ENCODE measurements at places on chromosomes 16 and 17. TPM values are rescaled to one million over a fixed set of nuclear protein-coding genes. Genes with fewer than 3 reads are reported as not detected.

The MYOCD gene
- total RNA-seq: not detected

DNA sequence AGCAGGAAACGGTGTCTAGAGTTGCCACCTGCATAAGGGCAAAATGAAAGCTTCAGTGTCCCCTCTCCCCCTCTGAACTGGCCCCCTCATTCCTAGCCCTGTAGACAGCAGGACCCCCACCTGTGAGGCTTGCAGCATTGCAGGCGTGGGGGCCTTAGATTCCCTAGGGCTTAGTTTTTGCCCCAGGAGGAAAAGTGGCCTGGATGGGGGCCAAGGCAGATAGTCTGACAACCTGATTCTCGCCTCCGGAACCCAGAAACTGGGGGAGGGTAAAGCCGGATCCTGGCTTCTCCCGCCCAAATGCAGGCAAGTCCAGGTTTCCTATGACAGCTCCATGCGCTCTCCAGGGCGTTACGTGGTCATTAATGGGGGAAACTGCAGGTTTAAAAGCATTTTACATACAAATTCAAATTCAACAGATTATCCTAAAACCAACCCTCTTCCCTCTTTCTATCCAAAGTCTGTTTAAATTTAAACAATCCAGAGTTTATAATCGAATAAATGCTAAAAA, 678 bp upstream of the HOXB6 start:
- peak; percentile 36 for DNase-seq

The ANKFN1 gene
- not detected for total RNA-seq

DNA sequence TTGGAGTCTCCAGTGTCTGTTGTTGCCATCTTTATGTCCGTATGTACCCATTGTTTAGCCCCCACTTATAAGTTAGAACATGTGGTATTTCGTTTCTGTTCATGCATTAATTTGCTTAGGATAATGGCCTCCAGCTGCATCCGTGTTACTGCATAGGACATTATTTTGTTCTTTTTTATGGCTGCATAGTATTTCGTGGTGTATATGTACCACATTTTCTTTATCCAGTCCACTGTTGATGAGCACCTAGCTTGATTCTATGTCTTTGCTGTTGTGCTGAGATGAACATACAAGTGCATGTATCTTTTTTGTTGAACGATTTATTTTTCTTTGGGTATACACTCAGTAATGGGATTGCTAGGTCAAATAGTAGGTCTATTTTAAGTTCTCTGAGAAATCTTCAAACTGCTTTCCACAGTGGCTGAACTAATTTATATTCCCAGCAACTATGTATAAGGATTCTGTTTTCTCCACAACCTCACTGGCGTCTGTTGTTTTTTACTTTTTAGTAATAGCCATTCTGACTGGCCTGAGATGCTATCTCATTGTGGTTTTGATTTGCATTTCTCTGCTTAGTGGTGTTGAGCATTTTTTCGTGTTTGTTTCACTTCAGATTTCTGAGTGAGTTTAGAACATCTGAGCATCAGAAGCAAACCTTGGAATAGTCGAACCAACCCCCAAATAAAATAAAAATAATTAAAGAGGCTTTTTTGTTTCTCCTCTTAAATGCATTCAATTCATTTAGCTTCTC, 304.7 kb downstream of the ZFHX3 start:
- DNase-seq: no peak

DNA sequence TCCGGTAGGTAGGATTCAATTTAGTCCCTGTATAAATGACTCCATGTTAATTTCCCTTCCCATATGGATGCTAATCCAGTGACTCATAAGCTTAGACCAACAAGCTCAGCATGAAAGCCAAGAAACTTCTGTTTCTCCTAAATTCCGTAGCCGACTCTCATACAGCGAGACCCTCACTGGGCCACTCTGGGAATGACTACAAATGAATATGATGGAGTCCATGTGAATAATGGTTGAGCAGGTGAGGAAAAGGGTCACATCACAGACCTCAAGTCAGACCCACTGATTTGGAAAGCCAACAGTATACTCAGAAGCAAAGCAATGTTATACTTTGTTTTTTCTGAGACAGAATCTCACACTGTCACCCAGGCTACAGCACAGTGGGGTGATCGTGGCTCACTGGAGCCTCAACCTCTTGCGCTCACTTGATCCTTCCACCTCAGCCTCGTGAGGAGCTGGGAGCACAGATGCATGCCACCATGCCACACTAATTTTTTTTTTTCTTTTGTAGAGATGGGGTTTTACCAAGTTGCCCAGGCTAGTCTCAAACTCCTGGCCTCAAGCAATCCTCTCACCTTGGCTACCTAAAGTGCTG, 14.6 kb downstream of the RSL1D1 start:
- peak; percentile 74 for DNase-seq
